GM12864 (cell line): ENCODE measurements at places on chromosomes 7 and 10.
A peak's percentile ranks its signal among the peaks of the same experiment; 100 is the strongest.

- DNase-seq = no peak
Measured at GRCh38 chr10:72228318-72228751, 12.3 kb upstream of the ASCC1 start.

DNA sequence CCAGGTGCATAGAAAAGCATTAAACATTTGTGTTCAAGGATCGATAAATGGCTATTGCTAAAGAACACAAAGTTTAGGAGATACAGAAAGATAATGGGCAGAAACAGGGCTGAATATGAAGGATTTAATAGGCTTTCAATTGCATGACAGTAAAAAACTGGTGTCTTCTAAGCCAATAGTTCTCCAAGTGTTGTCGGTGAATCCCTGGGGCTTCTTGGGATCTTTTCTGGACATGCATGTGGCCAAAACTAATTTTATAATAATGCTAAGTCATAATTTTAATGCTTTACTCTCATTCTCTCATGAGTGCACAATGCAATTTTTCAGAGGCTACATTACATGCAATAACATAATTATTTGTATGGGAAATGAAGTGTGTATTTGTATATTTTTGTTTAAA, 521.1 kb upstream of the ANKRD30A start:
- DNase-seq = no peak

DNA sequence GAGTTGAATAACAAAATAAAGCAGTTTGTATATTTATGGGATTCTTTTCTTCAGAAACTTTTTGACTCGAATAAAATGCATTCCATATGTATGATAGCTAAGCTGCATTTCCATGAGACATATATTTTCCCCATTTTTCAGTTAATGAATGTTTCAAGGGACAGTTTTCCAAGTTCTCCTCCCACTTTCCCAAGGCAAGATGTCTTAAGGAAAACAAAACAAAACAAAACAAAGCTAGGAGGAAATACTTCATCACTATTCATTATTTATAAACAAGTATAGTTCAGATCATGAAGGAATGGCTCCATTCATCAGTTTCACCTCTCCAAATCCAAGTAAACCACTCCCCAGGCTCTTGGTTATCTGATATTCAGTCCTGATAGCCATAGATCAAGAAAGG, 261.0 kb downstream of the WDR11 start:
- DNase-seq = no peak

GRCh38 chr7:70193514-70193913, 595.2 kb downstream of the AUTS2 start:
- DNase-seq = peak; percentile 0

DNA sequence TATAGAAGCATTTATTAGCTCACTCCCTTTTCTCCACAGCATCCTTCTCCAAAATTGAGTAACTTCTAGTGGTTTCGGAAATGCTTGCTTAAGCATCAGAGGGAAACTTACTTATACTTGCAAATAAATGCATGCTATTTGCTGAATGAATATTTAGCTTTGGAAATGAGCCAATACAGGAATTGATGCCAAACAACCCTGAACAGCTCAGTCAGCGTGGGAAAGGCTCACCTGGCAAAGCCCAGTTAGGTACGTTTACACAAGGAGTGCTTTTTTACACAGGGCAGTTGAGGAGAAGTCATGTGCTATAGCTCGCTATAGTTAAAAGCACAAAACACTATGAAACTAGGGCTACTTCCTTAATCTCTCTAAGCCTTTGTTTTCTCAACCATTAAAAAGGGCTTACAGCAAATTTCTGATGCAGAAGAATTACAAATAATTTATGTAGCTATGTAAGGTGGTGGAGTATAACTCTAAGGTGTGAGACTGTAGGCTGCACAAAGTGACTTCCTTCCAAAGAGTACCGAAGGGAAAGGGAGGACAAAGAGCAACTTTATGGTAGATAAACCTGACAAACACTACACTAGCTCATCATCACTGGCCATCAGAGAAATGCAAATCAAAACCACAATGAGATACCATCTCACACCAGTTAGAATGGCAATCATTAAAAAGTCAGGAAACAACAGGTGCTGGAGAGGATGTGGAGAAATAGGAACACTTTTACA, 498.2 kb downstream of the PHTF2 start:
- no peak for DNase-seq

- no peak for DNase-seq
Measured at GRCh38 chr10:113503930-113504329, 48.9 kb upstream of the HABP2 start.

DNA sequence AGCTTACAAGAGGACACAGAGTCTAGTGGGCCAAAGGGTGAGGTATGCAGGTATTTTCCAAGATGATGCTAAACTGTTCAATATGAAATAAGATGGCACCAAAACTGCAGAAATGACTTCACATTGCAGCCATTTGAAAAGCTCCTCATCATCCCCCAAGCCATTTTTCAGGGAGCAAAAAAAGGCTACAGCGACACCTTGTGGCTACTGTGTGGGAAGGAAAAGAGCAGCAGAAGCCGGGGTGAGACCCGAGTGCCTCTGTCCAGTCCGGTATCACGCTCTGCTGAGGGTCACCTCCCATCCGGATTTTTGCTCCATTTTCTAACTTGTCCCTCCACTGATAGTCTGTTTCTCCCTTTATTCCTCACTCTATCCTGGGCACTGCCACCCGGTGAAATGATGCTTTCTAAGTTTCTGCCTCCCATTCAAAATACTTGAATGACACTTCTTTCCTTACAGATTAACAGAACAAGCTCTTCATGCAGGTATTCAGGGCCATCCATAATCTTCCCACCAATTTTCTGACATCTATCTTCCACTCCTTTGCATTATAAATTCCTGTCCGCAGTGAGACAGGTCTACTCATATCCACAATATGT, 220.2 kb downstream of the DGKI start:
- DNase-seq = peak; percentile 5

DNA sequence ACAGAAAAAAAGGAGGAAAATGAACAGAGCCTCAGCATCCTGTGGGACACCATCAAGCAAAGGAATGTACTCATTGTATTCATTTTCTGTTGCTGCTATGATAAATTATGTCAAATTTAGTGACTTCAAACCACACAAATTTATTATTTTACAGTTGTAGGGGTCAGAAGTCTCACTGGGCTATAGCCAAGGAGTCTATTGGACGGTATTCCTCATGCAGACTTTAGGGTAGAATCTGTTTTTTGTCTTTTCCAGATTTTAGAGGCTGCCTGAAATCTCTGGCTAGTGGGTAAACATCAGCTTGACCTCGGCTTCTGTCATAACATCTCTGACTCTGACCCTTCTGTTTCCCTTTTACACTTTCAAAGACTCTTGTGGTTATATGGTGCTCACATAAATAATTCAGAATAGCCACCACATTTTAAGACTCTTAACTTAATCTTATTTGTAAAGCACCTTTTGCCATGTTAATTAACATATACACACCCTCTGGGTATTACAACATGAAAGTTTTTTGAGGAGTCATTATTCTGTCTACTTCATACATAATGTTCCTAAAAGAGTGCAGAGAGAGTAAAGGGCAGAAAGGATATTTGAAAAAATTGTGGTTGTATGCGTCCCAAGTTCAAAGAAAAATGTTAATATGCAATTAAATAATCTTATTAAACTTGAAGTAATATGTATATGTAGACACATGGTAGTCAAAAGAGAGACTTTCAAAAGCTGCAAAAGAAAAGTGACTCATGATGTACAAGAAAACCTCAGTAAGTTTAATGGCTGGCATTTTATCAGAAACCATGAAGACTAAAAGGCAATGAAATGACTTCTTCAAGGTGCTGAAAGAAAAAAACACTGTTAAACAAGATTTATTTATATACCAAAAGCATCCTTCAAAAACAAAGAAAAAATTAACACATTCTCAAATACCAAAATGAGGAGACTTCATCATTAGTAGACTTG, 70.8 kb upstream of the MEOX2 start:
- DNase-seq = no peak

DNA sequence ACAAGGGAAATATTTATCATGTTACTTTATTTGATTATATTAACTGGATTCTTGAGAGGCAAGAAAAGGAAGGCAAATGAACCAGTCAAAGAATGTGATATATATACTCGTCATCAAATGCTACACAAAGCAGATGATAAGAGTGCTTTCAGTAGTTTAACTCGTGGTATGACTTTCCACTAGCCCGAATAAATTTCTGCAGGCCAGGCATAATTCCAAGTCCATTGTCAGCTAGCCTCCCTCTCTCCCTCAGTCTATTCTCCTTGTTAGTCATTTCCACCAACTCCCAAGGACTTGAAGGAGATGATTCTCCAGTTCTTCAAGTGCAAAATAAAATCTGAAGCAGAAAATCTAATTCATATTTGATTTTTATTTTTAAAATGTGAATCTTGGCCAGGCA, 190.5 kb downstream of the GLI3 start:
- no peak for DNase-seq

DNA sequence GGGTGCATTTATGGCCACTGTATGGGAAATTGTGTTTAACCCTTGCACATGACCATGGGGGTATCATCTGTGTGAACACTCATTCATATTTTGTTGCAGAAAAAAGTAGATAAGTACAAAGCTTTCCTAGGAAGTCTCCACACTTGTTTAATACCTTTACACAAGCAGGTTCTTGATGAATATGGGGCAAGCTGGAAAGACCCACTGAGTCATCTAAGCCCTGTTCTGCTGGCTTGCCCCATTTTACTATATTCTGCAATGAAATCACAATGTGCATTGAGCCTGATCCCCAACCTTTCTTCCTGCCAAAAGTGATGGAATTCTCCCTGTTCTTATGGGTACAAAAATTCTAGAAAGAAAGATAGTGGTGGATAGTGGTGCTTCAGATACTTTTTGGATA, 99.8 kb downstream of the CCDC71L start:
- no peak for DNase-seq

DNA sequence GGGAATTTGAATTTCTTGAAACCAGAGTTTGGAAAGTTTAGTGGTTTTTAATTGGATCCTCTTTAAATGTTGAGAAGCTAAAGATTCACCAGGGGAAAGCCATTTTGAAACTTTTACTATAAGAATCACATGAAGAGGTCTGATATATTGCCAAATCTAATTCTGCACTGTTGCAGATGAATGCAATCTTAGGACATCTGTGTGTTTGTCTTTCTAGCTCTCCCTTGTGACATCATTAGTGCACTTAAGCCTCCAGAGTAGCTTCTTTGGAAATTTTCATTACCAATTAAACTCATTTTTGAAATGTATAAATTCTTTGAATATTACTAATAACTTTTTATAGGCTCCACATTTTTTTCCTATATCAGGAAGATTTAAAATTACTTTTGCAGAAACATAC, 160.2 kb downstream of the BICC1 start:
- no peak for DNase-seq

- no peak for DNase-seq
Measured at GRCh38 chr7:2728316-2729030, 40.5 kb downstream of the AMZ1 start.

- DNase-seq = no peak
Measured at GRCh38 chr10:102421757-102422512, 1.3 kb downstream of the FBXL15 start.

- no peak for DNase-seq
Measured at GRCh38 chr7:76282344-76283253, 19.9 kb upstream of the HSPB1 start.

DNA sequence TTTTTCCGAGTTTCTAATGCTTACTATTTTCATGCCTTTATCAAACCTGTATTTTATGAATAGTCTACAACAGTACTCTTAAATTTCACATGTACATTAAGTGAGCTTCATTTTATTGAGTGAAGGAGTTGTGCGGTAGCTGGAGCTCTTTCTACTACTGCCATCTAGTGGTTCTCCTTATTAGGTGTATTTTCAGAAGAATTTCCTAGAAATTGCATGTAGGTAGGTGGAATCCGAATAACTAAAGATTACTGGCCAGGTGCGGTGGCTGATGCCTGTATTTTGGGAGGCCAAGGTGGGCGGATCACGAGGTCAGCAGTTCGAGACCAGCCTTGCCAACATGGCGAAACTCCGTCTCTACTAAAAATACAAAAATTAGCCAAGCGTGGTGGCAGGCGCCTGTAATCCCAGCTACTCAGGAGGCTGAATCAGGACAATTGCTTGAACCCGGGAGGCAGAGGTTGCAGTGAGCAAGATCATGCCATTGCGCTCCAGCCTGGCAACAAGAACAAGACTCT, 38.3 kb downstream of the LRRC72 start:
- DNase-seq = no peak

DNA sequence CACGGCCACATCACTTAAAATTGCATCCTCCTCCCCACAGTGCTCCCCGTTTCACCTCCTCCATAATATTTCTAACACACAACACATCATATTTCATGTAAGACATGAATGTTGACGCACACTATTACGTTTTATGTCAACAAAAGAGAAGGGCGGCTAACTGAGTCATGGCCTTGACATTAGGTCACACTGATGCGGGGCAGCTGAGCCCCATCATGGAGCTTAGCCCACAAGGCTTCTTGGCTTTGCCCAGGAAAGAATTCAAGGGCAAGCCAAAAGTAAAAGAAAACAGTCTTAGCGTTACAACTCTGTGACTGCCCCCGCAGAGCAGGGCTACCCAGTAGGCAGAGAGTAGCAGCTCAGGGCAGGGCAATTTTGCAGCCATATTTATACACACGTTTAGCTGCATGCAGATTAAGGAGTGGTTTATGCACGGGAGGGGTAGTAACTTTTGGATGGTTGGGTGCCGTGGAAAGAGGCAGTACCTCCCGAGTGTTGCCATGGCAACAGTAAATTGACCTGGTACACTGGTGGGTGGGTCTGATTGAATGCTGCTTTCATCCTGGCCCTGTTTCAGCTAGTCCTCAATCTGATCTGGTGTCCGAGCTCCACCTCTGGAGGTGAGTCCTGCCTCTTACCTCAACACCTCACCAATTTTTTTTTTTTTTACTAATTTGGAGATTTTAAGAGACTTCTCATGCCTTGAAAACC, 156.2 kb upstream of the FRMD4A start:
- no peak for DNase-seq

GRCh38 chr10:52956461-52956860, 183.9 kb upstream of the MBL2 start:
- no peak for DNase-seq

- DNase-seq = no peak
Measured at GRCh38 chr10:588246-589165, 101.0 kb downstream of the DIP2C start.

DNA sequence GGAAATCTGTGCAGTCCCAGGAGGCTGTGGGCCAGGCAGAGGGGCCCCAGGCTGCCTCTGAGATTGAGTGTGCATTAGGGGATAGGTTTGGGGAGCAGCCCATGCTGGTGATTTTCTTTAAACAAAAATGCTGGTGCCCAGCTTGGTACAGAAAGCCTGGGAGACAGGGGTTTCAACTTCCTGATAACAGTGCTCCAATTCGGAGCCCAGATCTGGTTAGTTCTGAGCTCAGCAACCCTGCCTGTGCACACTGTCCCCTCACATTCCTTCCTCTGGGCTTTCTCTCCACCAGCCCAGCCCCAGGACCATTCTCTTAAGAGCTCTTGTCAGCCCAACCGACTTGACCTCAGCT, 379.2 kb upstream of the ZMIZ1 start:
- DNase-seq = no peak
